ENCODE measurements at places on chromosomes 12 and 14. TPM values are rescaled to one million over a fixed set of nuclear protein-coding genes. Genes with fewer than 3 reads are reported as not detected.

CCDC38 gene
- total RNA-seq = 0.34 TPM

RPL10L gene
- not detected for total RNA-seq

GPR162 gene
- total RNA-seq = 2.1 TPM

CKAP4 gene
- total RNA-seq = 15.2 TPM

CACNA1C gene
- 0.05 TPM for total RNA-seq
